CD4-positive, alpha-beta memory T cell (primary cell): ENCODE measurements at places on chromosomes 6 and 20. TPM values are rescaled to one million over a fixed set of nuclear protein-coding genes. Genes with fewer than 3 reads are reported as not detected.

KHDC3L gene
- polyA plus RNA-seq = not detected

RNF182 gene
- not detected for polyA plus RNA-seq

MUC22 gene
- not detected for polyA plus RNA-seq

IDH3B gene
- polyA plus RNA-seq = 132 TPM

DNA sequence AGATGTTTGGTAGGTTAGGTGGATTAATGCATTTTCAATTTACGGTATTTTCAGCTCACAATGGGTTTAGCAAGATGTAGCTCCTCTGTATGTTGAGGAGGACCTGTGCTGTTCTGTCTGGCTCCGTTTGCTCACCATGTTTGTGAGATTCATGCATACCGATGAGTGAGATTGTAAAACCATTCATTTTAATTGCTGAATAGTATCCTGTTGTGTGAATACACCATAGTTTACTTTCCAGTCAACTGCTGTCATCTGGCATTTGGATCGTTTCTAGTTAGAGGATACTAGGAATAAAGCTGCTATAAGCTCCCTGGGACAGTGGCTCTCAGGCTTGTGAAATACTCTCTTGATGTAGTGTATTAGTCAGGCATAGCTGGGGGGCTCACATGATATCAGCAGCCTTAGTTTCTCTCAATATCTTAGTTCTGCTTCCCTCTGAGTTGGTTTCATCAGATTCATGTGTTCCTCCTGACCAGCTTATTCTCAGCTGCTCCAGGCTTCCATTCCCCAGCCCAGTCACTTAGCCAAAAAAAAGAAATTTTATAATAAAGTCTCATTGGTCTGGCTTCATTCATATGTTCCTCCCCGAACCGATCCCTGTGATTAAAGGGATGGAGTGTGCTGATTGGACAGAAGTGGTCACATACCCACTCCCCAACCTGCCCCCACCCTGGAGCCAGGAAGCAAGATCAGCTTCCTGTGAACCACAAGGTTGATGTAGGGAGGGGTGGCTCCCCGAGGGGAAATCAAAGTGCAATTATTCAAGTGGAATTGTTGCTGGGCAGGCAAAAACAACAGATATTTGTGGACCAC, 10.9 kb upstream of the B4GALT5 start:
- DNase-seq = no peak
